ENCODE measurements at places on chromosomes 3 and 15.

DNA sequence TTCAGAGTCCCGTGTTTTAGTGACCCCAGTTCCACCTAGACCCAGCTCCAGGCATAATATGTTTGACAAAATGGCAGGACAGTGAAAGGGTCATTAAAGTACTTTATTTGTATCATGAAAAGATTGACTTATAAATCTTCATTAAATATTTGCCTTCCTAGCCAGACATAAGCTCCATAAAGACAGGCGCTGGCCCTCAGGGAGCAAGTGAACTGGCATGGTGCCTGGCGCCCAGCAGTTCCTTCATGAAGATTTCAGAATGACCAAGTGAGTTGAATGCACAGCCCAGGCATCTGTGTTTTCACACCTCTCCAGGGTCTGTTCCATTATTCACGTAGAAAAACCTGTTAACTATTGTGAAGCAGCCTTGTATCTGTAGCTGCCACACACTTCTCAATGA, 166.2 kb downstream of the GAP43 start:
- DNase-seq: no peak

DNA sequence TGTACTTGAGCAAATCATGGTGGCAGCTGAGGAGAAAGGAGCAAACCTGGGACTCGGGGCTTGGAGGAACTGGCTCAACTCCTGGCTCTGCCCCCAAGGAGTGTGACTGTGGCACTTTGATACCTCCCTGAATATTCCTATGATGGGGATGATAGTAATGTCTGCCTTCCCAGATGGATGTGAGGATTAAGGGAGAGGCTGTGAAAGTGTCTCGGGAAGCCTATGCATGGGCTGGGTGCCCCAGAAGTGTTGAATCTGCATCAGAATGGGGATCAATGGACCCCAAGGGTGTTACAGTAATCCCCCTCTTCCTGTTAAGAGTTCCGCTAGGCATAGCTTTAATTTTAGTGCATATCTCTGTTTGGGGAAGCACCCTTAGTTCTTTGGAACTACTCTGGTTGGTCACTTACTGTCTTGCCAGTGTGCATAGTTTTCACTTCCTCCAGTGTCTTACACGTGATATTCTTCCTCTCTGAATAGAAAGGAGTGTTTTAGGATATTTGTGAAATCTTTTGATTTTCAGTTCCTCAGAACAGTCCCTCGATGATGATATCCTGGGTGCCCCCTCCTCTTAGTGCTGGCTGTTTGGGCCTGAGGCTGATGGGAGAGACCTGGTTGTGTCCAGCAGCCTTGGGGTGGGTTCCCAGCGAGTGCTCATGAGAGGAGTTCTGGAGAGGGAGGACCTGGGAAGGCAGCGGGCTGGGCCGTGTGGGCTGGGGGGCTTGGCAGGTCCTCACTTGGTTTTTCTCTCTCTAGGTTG, 97.5 kb downstream of the CHDH start:
- no peak for DNase-seq

DNA sequence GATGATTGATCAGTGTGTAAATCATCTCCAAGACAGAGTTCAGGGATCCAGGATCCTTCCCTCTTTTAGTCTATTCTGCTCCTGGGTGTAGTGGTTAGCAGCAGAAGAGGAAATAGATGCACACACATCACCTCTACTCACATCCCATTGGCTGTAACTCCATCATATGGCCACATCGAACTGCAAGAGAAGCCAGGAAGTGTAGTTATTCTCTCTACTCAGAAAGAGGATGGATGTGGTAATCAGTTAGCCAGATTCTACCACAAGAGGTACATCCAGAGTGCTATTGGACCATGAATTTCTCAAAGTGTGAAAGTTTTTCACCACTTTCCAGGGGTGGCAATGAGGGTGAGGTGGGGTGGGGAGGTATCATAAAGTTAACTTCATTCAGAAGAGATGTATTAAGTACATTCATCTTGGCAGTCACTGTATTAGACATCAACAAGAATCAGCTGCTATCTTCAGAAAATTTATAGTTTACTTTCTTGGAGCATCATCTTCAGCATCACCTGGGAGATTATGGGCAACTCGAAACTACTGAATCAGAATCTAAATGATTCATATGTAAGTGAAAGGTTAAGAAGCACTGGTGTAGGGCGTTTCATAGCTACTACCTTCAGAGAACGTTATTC, 60.6 kb upstream of the GAP43 start:
- DNase-seq: no peak

- no peak for DNase-seq
Observed at GRCh38 chr15:48411971-48412591, 80.9 kb downstream of the DUT start.

DNA sequence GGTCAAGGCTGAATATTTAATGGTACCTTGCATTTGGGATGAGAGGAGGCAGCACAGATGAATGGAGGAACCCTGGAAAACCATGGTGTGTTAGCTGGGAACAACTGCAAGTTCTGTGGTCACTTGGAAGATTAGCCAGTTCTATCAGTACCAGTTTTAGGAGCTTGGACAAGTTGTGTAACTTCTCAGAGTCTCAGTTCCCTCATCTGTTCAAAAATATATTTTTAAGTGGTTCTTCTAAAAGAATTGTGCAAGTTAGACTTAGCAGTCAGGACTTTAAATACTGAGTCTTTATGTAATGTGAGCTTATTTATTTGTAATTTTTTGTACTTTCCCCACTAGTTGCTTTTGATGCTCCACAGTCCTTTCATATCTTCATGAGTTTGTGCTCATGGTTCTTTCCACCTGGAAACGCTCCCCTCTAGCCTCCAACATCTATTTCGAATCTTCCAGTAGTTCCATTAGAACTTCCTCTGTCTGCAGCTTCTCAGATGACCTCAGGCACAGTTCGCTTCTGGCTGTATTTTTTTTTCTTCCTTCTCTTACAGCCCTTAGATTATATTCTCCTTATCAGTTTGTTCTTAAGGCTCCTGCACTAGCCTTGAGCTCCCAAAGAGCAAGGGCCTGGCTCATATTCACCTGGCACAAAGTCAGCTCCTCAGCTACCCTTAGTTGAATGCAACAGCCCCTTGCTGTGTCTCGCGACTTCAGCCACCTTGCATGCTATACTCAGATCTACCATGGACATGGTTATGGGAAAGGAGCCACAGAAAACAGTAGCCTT, 27.1 kb downstream of the ITPR1 start:
- DNase-seq: no peak

DNA sequence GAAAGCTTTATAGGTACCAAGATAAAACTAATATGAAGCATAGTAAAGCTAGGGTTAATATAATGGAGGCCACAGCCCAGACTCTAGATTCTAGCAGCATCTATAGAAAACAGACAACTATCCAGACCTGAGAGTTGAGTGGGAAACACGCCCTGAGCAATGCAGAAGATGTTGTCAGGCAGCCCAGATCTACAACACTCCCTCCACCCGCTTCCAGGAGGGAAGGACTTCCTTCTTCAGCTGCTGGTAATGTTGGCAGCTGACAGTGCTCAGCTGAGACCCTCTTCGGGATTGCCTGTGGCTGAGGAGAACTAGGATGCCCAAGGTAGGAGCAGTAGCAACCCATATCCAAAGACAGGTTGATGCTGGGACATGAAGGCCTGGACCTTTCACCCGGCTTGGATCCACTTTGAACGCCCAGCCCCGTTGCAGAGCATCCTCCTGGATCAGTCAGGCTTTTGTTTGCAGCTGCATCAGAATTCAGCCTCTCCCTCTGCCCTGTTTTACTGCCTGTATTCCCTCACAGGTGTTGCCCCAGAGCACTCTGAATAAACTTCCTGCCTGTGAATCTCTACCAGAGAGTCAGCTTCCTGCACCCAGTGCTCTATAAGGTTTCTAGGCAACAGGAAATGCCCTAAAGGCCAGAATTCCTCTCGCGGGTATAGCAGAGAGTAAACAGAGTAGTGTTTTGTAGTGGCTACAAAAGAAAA, 174.7 kb upstream of the IL12A start:
- DNase-seq: no peak

DNA sequence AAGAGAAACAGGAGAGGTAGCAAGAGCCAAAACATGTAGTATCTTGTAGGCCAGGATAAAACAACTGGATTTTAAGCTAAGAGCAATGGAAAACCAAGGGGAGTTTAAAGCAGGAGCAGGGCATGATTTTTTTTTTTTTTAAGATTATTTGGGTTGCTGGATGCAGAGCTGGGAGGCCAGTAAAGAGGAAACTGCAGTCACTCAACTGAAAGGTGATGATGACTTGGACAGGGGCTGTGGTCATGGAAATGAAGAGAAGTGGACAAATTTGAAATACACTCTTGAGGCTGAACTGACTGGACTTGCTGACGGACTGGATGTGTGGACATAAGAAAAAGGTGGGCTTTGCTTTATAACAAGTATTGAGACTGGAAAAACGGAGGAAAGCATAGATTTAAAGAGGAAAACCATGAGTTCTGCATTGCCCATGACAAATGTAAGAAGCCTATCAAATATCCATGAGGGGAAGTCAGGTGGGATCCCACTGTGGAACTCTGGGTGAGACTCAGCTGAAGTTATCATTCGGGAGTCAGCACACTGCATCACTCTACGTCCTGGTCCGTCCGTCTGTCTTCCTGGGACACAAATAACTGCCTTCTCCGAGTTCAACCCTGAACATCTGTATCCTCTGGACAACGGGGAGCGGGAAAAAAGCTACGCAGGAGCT, 688 bp downstream of the XPC start:
- DNase-seq: no peak

GRCh38 chr3:184620475-184621119, 59.0 kb downstream of the EPHB3 start:
- no peak for DNase-seq

DNA sequence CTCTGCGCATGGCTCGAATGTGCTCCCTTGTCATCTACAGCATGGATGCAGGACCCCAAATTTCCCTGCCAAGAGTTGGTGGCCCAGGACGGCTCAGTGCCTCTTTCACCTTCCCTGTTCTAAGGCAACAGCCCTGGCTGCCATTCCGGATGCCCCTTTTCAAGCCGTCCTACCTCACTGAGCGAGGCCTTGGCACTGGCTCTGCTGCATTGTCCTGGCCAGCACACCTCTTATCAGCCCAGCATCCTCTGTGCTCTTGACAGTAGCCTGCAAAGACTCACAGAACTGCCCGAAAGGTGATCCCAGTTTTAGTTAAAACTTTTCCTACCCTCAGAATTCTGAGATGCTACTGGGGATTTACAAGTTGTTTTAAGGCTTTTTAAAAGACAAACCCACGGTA, 122.0 kb downstream of the MECOM start:
- no peak for DNase-seq

DNA sequence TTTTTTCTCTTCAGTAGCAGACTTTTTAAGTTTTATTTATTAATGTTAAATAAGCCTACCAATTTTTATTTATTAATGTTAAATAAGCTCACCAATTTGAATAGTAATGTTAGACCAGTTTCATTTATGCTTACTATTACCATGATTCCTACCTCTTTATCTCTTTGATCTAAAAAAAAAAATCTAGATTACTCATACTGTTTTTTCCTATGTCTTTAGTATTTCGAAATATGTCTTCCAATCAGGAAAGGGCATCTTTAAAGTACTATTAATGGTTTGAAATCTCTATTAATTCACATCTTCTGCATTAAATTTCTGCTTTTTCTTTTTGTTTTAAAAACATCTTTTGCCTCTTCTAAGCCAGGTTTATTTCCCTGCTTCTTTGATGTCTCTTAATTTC, 27.5 kb upstream of the MAPKBP1 start:
- no peak for DNase-seq

GRCh38 chr15:80036071-80036470, 23.4 kb upstream of the ZFAND6 start:
- no peak for DNase-seq

GRCh38 chr3:71067977-71068654, 515.4 kb downstream of the FOXP1 start:
- DNase-seq: no peak

GRCh38 chr3:135082706-135083105, 287.6 kb downstream of the EPHB1 start:
- DNase-seq: no peak

DNA sequence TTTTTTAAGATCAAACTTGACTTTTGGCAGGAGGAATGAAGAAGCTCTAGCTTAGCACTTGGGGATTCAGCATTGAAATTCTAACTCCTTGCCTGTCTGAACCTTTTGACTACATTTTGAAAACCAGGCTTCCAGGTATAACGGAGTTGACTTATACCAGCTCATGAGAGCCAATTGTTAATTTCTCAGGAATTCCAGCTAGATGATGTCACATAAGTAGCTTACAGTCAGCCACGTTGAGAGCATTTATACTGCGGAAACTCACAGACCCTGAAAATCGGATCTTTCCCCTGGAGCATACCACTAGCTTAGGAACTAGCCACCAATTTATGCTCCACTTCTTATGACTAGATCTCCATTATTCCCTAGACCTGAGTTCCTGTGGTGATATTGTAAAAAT, 321.4 kb upstream of the DPH6 start:
- DNase-seq: no peak

DNA sequence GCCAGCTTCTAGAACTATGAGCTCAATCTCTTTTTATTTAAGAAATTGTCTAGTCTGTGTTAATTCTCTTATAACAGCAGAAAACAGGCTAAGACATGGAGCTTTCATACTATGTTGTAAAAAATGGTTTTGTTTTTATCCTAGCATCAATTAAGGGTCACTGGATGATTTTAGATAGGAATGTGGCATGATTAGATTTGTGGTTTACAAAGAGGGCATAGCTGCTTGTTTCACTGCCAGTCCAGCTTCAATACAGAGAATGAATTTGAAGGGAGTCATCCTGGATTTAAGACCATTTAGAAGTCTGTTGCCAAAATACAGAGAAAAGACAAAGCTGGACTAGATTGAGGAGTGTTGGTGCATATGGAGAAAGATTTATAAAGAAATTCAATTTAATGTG, 532.6 kb upstream of the CCDC54 start:
- no peak for DNase-seq

DNA sequence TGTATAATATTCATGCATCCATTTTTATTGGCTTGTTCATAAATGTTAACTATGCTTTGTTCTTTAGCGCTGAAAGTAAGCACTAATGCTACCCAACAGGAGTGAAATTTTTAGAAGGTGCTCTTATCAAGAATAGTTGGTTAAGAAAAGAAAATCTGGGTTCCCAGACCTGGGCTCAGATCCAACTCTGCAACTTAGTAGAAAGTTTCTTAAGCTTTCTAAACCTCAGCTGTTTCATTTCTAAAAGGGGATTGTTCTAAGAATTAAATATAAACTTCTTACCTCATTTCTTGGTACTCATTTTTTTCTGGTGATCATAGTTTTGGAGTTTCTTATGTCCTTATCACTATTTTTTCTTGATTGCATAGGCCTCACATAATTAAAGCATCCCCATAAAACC, 12.1 kb downstream of the ARPP21 start:
- no peak for DNase-seq

GRCh38 chr3:172616031-172616461, 92.8 kb upstream of the TNFSF10 start:
- DNase-seq: no peak

GRCh38 chr3:151459358-151459757, 1.5 kb downstream of the IGSF10 start:
- no peak for DNase-seq

- no peak for DNase-seq
Observed at GRCh38 chr3:194906229-194906629, 220.5 kb downstream of the FAM43A start.

GRCh38 chr15:65312400-65312916, 8.0 kb downstream of the RNU5B-1 start:
- no peak for DNase-seq

Data from stimulated activated CD4-positive, alpha-beta T cell treated with anti-CD3 and anti-CD28 coated beads, Interleukin-4, amount 100 ng/mL, for 48 hours (primary cell).